ENCODE measurements at places on chromosomes 6 and 20. TPM values are rescaled to one million over a fixed set of nuclear protein-coding genes. Genes with fewer than 3 reads are reported as not detected.

Gene TENT5A
- total RNA-seq: 6.9 TPM

Gene HLA-F
- total RNA-seq: 34.9 TPM

Gene CLDN20
- not detected for total RNA-seq

Gene ACSS1
- 56.5 TPM for total RNA-seq

Gene CTAGE9
- not detected for total RNA-seq

Gene SYNDIG1
- total RNA-seq: 41.9 TPM

Gene SLC12A5
- total RNA-seq: 307 TPM

Gene PAK5
- total RNA-seq: 24.9 TPM

Gene C20orf204
- total RNA-seq: 4.3 TPM

Gene SPO11
- total RNA-seq: not detected

Gene DNAH8
- total RNA-seq: 0.15 TPM

Gene UBE2J1
- total RNA-seq: 25.8 TPM

Gene PAX1
- not detected for total RNA-seq

Gene SAPCD1
- total RNA-seq: 2.2 TPM

Gene ABRACL
- total RNA-seq: 17.2 TPM

Gene FAM162B
- total RNA-seq: 11.2 TPM

Gene AIF1
- total RNA-seq: 8.6 TPM

Gene GRM1
- total RNA-seq: 37.3 TPM

Gene ARG1
- total RNA-seq: 1.4 TPM

Gene SIRPD
- not detected for total RNA-seq

Gene ADGRF4
- 0.17 TPM for total RNA-seq

Gene BEND6
- 63.9 TPM for total RNA-seq

Gene HEY2
- total RNA-seq: 4.7 TPM

Gene TP53RK
- total RNA-seq: 12.0 TPM

Gene HLA-DOA
- total RNA-seq: 3.6 TPM

Gene SLA2
- 0.28 TPM for total RNA-seq

Gene MAPK13
- total RNA-seq: 30.2 TPM

Gene ASIP
- not detected for total RNA-seq

Gene ATP6V1G2
- total RNA-seq: 251 TPM

Gene FAM83B
- total RNA-seq: not detected

Gene TFAP2C
- 2.6 TPM for total RNA-seq

Data from dorsolateral prefrontal cortex (tissue), 122 donors.